ENCODE measurements at places on chromosomes 11 and 22.

DNA sequence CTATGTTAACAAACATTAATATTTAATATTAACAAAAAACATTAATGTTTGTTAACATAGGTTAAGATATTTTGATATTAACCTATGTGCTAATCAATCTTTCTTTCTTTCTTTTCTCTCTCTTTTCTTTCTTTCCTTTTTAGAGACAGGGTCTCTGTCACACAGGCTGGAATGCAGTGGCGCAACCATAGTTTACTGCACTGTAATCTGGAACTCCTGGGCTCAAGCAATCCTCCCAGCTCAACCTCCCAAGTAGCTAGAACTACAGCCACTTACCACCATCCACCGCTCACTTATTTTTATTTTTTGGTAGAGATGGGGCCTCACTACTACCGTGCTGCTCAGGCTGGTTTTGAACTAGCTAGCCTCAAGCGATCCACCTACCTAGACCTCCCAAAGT is 13.2 kb downstream of the SIK3 start:
- DNase-seq = no peak

DNA sequence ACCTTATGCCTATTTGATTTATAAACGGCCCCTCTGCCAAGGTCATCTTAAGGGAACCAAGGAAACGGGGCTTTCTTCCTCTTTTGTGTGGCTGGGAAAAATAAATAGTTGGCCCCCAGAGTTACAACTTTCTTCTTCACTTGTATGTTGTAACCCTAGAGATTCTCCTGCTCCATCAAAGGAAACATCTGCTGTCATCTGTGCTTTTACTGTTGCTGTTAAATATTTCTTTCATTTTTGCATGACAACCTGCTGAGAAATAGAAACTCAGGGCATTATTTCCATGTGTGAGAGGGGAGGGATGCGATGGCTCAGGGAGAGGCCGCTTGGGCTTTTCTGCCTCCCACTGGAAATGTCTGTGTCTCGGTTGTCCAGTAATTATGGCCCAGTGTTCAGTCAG is 21.8 kb upstream of the CDC42EP2 start:
- DNase-seq = no peak

DNA sequence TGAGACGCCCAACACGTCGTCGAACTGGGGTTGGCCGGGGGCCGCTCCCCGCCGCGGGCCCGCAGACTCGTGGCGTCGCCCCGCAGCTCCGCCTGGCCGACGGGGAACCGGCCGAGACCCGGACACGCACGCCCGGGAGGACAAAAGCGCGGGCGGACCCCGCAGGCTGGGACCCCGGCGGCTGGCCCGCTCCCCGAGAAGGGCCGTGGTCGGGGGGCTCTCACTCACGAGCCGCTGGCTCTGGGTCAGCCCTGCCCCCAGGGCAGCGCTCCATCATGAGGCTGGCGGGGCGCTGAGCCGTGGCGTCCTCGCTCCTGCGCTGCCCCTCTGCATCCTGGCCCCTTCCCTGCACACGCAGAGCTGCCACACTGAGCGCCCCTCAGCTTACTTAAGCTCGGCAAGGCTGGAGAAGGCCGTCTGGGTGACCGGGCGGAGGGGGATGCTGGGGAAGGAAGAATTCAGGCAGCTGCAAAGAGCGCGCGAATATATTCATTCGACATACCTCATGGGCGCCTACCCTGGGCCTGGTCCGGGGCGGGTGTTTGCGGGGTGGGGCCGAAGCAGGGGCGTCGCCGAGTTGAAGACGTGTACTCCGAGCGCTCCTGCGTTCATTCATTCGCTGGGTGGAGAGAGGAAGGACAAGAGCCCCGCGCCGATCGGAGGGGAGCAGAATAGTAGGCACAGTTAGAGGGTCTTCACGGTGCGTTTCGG is 579 bp upstream of the CYB5R2 start:
- no peak for DNase-seq

DNA sequence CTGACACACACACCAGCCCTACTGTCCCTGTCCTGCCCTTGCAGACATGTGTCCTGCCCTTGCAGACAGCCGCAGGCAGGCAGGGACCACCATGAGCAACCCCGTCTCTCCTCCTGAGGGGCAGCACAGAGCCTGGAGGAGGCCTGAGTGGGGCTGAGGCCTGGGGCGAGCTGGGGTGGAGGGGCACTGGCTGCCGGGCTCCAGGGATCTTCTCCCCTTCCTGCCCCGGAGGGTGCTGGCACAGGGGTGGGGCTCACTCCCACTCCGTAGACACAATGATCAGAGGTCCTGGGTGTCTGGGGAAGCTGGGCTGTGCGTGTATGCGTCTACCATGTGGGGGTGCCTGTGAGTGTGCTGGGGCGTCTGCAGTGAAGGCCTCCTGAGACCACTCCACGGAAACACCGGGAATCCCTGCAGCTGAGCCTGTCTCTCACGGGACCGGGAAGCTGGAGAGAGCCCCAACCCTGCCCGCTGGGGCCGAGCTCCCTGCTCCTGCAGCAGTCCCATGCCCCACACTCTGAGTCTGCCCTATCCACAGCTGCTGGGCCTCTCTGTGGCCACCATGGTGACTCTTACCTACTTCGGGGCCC is 588 bp downstream of the TSPAN32 start:
- DNase-seq = no peak

DNA sequence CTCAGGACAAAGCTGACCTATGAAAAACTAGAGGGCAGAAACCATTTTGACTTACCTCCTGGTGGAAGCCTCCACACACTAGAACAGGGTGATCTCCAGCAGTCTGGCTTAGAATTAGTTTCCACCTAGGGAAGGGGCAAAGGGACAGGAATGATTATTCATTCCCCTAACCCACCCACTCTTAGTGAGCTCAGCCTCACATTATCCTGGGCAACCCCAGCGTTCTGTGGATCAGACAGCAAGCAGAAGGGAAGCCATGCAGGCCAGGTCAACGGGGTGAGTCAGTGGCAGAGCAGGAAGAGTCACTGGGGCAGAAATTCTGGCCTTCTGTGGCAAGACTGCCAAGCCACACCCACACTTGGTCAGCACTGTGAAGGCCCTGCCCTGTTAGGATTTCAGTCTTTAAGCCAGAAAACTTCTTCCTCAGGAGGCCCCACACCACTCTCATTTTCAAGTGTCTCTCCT is 10.5 kb downstream of the NUMA1 start:
- DNase-seq = no peak

DNA sequence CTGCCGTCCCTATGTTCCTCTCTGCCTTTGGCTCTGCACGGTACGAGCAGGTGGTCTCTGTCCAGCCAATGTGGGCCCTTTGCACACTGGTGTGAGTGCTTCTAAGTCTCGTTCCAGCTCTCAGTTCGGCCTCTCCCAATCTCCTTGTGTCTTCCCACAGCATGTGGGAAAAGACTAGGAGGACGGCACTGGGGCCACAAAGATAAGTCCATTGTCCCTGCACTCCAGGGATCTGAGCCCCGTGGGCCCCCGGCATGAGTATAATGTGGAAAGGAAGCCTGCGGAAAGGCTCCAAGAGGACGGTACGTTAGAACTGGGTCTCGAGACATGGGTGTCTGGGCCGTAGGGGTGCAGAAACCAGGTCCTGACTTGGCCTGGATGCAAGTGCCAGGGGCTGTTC is 16.4 kb downstream of the MYEOV start:
- no peak for DNase-seq

- no peak for DNase-seq
Observed at GRCh38 chr22:36218648-36219193, 17.1 kb upstream of the APOL4 start.

- DNase-seq = no peak
Observed at GRCh38 chr11:32829680-32830412, at the start of gene PRRG4. Gene PRRG4, plus strand, starts transcription at chr11:32829927. Its CDS starts 603 bp downstream, at chr11:32830530.

DNA sequence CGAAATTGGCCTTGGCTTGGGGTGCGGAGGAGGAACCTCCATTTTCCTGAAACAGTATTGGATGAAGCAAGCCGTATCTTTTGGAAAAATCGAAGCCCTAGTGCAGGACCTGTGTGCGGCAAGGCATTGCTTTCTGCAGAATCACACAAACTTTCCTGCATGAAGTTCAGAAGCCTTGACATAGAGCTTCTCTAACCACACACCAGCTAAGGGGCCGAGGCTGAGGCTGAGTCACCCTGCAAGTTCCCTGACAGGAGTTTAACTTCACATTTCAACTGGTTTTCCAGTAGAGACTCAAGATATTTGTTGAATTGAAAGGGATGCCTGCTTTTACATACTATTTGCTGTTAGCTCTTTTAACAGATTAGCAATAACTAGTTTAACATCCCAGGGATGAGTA is 67.8 kb downstream of the TCF20 start:
- DNase-seq = peak; percentile 18

- no peak for DNase-seq
Observed at GRCh38 chr11:6755303-6755952, 16.3 kb downstream of the OR2AG2 start.

GRCh38 chr11:121802542-121802941 is 313.5 kb downstream of the BLID start:
- DNase-seq = no peak

DNA sequence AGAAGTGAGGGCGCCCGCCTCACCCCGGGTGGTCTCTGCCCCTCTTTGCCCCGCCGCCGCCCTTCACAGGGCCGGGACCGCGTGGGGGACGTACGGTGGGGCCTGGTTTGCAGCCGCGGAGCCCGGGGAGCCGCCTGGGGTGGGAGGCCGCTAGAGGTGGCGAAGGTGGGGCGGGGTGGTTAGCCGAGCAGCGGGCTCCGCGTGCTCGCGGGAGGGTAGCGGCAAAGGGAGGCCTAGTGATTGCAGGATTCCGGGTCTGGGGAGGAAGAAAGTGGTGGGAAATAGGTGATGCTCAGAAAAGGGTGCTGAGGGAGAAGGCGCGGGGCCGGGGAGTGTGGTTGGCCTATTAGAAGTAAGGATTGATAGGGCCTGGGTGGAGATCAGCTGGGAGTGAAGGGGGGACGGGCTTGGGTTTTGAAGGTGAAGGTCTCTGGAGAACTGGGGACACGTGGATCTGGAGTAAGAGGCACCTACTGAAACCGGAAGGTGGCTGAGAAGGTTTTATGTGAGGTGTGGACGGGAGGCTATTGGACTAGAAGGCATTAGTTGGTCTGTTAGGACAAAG is 571 bp downstream of the FAR1 start:
- DNase-seq = peak; percentile 34

- DNase-seq = no peak
Observed at GRCh38 chr11:134951305-134951700, 539.3 kb upstream of the B3GAT1 start.

- DNase-seq = peak; percentile 58
Observed at GRCh38 chr22:49825944-49826602, 1.6 kb downstream of the BRD1 start.

GRCh38 chr11:79663017-79663416 is 222.2 kb upstream of the TENM4 start:
- DNase-seq = no peak

DNA sequence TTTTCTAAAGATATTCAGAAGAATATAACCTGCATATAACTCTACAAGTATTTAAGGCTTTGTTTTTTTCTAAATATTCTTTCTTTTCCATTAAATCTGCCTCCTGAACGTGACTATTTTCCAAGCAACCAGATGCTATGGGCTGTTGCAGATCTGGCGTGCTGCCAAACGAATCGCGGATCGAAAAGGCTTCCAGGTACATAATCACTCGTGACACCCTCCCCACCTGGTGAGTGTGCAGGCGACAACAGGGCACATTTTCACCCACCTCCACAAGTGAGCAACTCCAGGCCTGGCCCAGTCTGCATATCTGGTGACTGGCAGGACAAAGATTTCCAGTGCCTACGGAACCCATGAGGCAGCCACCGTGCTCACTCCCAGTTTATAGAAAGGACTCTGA is 660.1 kb downstream of the OPCML start:
- DNase-seq = no peak

- no peak for DNase-seq
Observed at GRCh38 chr22:48181263-48181955, 1419.0 kb downstream of the TBC1D22A start.

DNA sequence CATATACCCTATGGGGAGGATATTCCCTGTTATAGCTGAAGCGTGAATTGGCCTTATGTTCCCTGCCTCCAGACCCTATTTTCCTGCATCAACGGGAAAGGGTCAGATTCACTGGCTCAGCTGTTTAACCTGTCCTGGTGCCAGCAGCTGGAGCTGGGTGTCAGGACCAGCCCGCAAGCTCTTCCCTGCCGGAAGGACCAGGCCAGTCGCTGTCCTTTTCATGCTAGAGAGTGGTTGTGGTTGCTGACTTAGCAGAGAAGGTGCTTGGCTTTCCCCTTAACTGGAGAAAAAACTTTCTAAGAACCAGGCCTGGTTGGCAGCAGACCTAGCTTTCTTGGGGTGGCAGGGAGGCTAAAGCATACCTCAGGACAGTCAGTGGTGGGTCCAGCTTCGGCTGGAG is 5.2 kb upstream of the SREBF2 start:
- DNase-seq = no peak

GRCh38 chr11:79174045-79175008 is 266.5 kb downstream of the TENM4 start:
- no peak for DNase-seq

GRCh38 chr22:40425082-40425481 is 54.7 kb downstream of the SGSM3 start:
- no peak for DNase-seq

- DNase-seq = no peak
Observed at GRCh38 chr22:23777776-23778576, 5.3 kb downstream of the MMP11 start.

DNA sequence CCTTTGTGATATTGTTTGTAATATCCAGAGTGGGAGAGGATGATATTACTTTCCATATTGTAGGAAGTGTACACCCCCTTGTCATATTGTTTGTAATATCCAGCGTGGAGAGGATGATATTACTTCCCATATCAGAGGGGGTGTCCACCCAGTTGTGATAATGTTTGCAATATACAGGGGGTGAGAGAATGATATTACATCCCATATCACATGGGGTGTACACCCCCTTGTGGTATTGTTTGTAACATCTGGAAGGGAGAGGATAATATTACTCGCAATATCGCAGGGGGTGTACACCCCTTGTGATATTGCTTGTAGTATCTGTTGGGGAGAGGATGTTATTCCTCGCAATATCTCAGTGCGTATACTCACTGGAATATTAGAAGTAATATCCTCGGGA is 61.5 kb downstream of the PRSS23 start:
- no peak for DNase-seq

DNA sequence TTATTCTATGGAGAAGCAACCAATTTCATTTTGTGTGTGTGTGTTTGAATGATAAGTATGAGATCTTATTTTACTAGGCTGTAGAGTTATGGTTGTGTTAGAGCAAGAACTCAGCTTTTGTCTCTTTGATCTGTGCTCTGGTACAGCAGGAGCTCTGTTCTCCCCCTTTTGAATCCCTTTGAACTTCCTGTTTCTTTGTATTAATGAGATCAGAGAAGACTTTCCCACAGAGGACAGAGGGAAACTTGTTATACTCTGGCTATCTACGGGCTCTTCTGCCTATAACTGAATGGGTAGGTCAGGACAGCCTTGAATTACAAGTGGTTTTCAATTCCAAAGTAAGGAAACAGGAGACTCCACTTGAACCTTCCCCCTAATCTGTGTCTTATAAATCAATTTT is 1015.0 kb upstream of the RAG2 start:
- DNase-seq = no peak

DNA sequence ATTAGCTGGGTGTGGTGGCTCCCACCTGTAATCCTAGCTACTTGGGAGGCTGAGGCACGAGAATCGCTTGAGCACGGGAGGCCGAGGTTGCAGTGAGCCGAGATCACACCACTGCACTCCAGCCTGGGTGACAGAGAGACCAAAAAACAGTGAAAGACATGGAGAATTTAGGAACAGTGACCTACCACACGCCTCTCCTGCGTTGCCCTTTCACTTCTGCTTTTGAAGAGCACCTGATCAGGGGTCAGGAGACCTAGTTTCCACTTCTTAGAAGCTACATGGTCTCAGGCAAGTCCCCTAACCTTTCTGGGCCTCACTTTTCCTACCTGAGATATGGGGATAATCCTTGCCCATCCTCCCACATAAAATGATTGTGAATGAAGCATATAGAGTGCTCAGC is 12.2 kb downstream of the SLC35C1 start:
- no peak for DNase-seq

Measured in activated T-cell treated with anti-CD3 and anti-CD28 coated beads for 4 hours (primary cell).